ENCODE measurements at places on chromosomes 16 and 17.

- no peak for DNase-seq
Observed at GRCh38 chr16:71262391-71262790, 26.8 kb downstream of the CMTR2 start.

GRCh38 chr17:74972107-74972972 lies at the start of gene HID1:
Gene HID1 (minus strand): TSS chr17:74972759. CDS start chr17:74972656, 103 bp downstream.
- peak; percentile 82 for DNase-seq

GRCh38 chr16:50151322-50151721 lies 1.8 kb upstream of the TENT4B start:
- no peak for DNase-seq

- peak; percentile 13 for DNase-seq
Observed at GRCh38 chr17:72591289-72592241, 470.7 kb downstream of the SOX9 start.

GRCh38 chr17:29138184-29138955 lies 41.8 kb downstream of the MYO18A start:
- DNase-seq, result peak; percentile 70
